ENCODE measurements at places on chromosomes 2 and 18. TPM values are rescaled to one million over a fixed set of nuclear protein-coding genes. Genes with fewer than 3 reads are reported as not detected.

IL1F10 gene
- 0.09 TPM for polyA plus RNA-seq

ZNF521 gene
- 0.15 TPM for polyA plus RNA-seq

GALNT3 gene
- 29.0 TPM for polyA plus RNA-seq

ACTG2 gene
- polyA plus RNA-seq, result 1.0 TPM

RBKS gene
- 1.9 TPM for polyA plus RNA-seq

DSC3 gene
- 50.2 TPM for polyA plus RNA-seq

NYAP2 gene
- not detected for polyA plus RNA-seq

CD8B2 gene
- not detected for polyA plus RNA-seq

MAP3K20 gene
- 39.0 TPM for polyA plus RNA-seq

PID1 gene
- 1.3 TPM for polyA plus RNA-seq

SERPINB13 gene
- polyA plus RNA-seq, result 4.2 TPM

TMEM131 gene
- polyA plus RNA-seq, result 19.7 TPM

IL36B gene
- 0.07 TPM for polyA plus RNA-seq

MAPK4 gene
- polyA plus RNA-seq, result 0.01 TPM

RAB17 gene
- 12.8 TPM for polyA plus RNA-seq

ACKR3 gene
- polyA plus RNA-seq, result 15.3 TPM

TMEM169 gene
- 0.15 TPM for polyA plus RNA-seq

PROKR1 gene
- polyA plus RNA-seq, result 0.01 TPM

TLX2 gene
- polyA plus RNA-seq, result 0.05 TPM

CCNT2 gene
- polyA plus RNA-seq, result 7.7 TPM

SCTR gene
- not detected for polyA plus RNA-seq

APOB gene
- polyA plus RNA-seq, result not detected

SOX11 gene
- not detected for polyA plus RNA-seq

KCNK3 gene
- polyA plus RNA-seq, result 0.17 TPM

TMEM163 gene
- 0.14 TPM for polyA plus RNA-seq

YPEL5 gene
- polyA plus RNA-seq, result 30.4 TPM

PTPN18 gene
- polyA plus RNA-seq, result 33.0 TPM

ONECUT2 gene
- 0.01 TPM for polyA plus RNA-seq

MERTK gene
- polyA plus RNA-seq, result 0.05 TPM

IKZF2 gene
- 6.4 TPM for polyA plus RNA-seq

ITGB6 gene
- polyA plus RNA-seq, result 162 TPM

CCDC85A gene
- 0.01 TPM for polyA plus RNA-seq

KLHL29 gene
- polyA plus RNA-seq, result 3.6 TPM

TBR1 gene
- not detected for polyA plus RNA-seq

NOSTRIN gene
- polyA plus RNA-seq, result not detected

UPP2 gene
- polyA plus RNA-seq, result not detected

CACNB4 gene
- not detected for polyA plus RNA-seq

UGT1A7 gene
- not detected for polyA plus RNA-seq

AKAIN1 gene
- polyA plus RNA-seq, result not detected

KCNJ13 gene
- not detected for polyA plus RNA-seq

NTSR2 gene
- polyA plus RNA-seq, result not detected

TMEM87B gene
- polyA plus RNA-seq, result 10.8 TPM

IL36RN gene
- 0.46 TPM for polyA plus RNA-seq

PPP3R1 gene
- 16.6 TPM for polyA plus RNA-seq

UGT1A3 gene
- polyA plus RNA-seq, result not detected

SCN1A gene
- polyA plus RNA-seq, result not detected

EIPR1 gene
- 47.6 TPM for polyA plus RNA-seq

SMYD1 gene
- not detected for polyA plus RNA-seq

IFIH1 gene
- 1.8 TPM for polyA plus RNA-seq

PASK gene
- 5.3 TPM for polyA plus RNA-seq

FAHD2B gene
- polyA plus RNA-seq, result 9.0 TPM

CTAGE1 gene
- polyA plus RNA-seq, result not detected

EVA1A gene
- polyA plus RNA-seq, result 28.0 TPM

RNU2-63P gene
- polyA plus RNA-seq, result not detected
